Activated CD4-positive, alpha-beta T cell treated with anti-CD3 and anti-CD28 coated beads for 36 hours (primary cell): ENCODE measurements at places on chromosomes 1 and 21.

DNA sequence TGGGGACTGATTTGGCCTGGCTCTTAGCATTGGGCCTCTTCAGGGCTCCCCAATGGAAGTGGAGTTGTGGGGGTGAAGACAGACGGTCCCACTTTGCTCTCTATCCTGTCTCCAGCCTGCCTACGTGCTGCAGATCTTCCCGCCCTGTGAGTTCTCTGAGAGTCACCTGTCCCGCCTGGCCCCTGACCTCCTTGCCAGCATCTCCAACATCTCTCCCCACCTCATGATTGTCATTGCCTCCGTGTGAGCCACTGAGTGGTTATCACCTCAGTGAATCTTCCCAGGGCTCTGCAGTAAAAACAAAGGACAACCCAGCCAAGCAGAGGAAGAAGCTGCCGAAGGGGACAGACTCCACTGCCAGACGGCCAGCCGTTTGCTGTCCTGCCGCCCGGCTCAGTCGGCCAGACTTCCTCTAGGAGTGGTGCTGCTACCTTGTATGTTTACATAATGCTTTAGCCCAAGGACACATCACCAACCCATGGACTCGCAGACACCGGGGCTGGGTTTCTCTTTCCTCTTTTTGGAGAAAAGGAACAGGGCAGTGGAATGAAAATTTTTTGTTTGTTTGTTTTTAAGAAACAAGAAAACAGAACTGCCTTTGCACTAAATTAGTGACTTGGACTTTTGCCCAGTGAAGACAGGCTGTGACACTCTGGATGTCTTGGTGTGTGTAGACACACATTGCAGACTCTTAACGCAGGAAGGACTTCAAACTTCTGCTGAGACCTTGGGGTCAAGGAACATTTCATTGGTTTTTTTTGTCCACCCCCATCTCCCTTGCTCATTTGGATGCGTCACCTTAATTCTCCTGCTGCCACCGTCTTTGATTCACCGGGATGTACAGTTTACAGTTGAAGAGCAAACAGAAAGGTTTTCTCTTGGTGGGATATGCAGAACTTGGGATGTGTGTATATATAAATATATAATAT is 36.5 kb downstream of the ZBTB17 start:
- no peak for DNase-seq

DNA sequence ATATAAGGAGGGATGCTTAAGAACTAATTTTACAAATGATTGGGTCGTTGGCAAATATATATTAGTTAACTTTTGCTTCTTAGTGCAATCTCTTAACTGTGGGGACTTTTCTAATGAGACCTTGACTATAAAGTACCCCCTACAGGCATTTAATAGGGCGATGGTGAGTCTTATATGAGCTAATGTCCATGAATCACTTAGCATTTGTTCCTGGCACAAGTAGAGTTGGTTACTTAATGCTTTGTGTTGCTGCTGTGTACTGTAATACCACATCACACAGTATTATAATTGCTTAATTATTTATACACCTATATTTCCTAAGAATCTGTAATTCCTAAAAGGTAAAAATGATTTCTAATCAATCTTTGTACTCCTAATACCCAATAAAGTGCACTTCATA is 25.3 kb upstream of the TMCO1 start:
- DNase-seq, result no peak

DNA sequence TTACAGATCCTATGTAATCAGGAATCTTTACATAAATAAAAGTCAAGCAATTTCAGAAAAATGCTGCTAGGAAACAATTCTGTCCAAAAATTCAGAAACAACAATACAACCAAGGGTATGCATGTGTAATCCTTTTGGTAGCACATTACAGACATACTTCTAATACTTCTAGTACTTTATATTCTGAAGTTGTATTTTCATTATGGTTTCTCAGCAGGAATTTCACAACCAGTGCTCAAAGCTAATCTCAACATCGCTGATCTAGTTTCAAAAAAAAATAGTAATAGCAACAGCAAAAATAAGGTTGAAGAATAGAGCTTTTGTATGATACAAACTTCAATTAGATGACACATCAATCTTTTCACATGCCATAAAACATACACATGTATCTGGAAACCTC is 545.2 kb downstream of the LTN1 start:
- DNase-seq, result no peak

DNA sequence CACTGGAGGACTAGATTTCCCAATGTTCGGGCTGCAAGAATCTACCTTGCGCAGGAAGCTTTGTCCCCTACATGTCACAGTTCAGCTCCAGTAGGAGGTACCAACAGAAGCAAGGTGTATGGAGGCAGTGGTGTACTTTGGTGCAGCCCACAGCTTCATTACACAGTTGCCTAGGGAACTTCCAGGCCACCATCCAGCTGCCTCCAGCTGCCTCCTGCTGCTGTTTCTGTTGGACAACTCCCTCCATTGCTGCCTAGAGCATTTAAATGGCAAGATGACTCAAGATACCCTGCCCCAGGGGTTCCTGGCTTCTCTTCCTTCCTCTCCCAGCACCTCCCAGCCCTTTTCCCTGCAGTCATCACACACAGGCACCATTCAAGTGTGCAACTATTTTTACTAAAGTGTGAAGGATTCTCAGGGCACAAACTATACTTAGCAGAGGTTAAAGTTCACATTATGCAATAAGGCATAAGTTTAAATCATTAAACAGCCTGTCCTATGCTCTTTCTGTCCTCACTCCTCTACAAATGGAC is 39.0 kb upstream of the ATP1A1 start:
- no peak for DNase-seq

DNA sequence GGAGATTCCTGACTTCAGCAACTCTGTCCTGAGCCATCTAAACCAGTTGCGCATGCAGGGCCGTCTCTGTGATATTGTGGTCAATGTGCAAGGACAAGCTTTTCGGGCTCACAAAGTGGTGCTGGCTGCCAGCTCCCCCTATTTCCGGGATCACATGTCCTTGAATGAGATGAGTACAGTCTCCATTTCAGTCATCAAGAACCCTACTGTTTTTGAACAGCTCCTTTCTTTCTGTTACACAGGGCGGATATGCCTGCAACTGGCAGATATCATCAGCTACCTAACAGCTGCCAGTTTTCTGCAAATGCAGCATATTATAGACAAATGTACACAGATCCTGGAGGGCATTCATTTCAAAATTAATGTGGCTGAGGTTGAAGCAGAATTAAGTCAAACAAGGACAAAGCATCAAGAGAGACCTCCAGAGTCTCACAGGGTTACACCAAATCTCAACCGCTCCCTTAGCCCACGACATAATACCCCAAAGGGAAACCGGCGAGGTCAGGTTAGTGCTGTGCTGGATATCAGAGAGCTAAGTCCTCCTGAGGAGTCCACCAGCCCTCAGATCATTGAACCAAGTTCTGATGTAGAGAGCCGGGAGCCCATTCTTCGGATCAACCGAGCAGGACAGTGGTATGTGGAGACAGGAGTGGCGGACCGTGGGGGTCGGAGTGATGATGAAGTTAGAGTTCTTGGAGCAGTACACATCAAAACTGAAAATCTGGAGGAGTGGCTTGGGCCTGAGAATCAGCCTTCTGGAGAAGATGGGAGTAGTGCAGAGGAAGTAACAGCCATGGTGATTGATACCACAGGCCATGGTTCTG is 2.3 kb downstream of the ZBTB37 start:
- peak; percentile 59 for DNase-seq

- no peak for DNase-seq
Observed at GRCh38 chr1:5949085-5949760, 43.0 kb downstream of the NPHP4 start.

DNA sequence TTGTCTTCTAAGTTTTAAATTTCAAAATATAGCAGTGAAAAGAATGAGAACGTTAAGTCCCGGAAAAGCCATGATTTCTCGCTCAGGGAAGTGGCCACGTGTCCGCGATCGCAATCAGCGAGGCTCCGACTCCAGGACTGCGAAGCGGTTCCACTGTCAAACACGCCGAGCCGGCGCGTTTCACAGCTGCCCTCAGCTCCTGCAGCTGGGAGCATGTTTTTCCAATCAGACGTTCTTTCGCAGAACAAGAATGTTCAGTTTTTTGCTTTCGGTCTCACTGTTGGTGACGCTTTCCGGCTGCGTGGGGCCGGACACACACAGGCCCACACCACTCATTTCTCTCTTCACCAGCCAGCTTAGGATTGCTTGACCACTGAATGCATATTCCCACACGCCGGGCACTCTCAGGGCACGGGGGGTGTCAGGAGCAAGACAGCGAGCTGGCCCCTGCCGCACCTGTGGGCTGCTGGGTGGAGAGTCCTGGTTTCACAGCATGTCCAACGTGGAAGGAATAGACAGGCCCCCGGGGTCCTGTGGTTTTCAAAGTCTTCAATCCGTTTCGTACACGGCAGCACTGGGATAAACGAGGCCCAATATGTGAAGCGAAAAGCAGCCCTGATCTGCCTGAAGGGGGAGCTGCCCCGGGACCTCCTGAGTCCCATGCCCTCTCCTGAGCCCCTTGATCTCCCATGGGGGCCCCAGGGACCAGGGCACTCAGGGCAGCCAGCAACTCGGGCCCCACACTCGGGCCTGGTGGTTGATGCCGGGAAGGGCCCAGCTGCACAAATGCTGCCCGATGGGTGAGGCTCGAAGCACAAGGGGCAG is 47.3 kb upstream of the COL18A1 start:
- no peak for DNase-seq

DNA sequence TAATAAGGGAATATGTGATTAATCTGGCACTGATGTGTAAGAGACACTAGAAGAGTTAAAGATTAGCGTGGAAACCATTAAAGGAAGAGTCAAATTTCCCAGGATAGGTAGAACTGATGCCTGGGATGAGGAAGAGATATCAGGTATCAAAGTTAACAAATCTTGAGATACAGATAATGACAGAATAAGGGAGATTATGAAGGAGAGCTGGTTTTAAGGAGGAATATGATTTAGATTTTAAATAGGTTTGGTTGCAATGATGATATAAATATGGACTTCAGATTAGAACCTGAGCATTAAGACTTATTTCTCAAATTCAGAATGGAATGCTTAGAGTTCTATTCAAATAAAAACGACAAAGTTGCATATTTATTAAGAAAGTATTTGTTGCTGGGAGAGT is 26.2 kb downstream of the MAGI3 start:
- no peak for DNase-seq

DNA sequence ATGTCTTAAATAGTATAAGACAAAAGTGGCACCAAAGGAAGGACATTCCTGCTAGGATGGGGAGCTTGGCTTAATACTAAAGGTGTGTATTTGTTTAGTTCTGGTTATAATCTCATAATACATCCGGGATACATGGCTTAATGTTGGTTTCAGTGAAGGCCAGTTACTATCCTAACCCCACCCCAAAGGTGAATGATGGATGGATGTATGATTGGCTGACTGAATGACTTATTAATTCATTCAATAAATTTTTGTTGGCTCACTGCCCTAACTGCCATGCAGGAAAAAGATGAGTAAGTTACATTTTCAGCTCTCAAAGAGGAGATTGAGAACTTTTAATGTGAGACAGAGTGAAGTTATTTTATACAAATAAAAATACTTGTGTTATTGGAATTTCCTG is 52.2 kb downstream of the PHACTR4 start:
- no peak for DNase-seq

DNA sequence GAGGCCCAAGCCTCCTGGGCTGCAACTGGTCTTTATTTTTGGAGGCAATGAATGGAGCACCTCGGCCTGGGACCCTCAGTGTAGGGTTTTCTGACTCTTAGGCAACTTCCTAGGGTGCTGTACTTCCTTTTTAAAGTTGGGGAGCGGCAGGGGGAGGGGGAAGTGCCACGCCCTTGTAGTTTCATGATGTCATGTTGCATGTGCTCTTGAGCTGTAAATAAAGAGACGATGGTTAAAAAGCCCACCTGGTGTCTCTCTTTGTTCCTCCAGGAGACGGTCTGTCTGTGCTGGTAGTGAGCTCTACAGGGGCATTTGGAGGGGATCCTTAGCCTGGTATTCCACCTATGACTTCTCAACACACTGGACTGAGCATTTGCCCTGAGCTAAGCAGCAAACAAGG is 10.3 kb upstream of the AGTRAP start:
- DNase-seq, result no peak

DNA sequence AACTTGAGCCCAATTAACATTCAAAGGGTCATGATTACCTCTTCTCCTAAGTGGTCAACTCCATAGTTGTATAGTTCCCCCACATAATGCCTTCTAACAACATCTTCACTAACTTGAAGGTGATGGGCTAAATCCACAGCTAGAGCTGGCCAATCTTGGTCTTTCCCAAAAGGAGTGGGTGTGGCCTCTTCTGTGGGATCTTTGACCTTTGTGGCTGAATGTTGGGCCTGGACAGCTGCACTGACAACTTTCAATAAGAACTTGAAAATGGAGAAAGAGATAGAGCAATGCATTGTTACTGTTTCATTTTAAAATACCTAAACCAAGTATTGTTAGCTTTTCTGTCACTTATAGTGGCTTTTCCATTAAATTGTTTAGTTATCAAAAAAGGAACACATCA is 59.2 kb downstream of the IARS2 start:
- no peak for DNase-seq
